ENCODE measurements at places on chromosomes 7 and 10.

GRCh38 chr7:116771640-116772039 is 90.7 kb upstream of the CAPZA2 start:
- no peak for DNase-seq

- no peak for DNase-seq
Observed at GRCh38 chr7:39948375-39948955, 1.6 kb upstream of the CDK13 start.

- DNase-seq = no peak
Observed at GRCh38 chr7:18906901-18907300, 210.5 kb downstream of the TWIST1 start.

DNA sequence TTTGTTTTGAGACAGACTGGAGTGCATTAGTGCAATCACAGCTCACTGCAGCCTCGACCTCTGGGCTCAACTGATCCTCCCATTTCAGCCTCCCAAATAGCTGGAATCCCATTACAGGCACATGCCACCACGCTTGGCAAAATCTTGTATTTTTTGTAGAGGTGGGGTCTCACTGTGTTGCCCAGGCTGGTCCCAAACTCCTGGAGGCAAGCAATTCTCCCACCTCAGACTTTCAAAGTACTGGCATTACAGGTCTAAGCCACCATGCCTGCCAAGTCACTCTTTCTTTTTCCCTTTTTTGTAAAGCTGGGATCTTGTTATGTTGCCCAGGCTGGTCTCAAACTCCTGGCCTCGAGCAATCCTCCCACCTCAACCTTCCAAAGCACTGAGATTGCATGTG is 8.3 kb upstream of the NPC1L1 start:
- DNase-seq = no peak

- DNase-seq = no peak
Observed at GRCh38 chr10:241451-241850, 106.2 kb downstream of the ZMYND11 start.

GRCh38 chr7:93409324-93409723 is 165.2 kb downstream of the CALCR start:
- no peak for DNase-seq

DNA sequence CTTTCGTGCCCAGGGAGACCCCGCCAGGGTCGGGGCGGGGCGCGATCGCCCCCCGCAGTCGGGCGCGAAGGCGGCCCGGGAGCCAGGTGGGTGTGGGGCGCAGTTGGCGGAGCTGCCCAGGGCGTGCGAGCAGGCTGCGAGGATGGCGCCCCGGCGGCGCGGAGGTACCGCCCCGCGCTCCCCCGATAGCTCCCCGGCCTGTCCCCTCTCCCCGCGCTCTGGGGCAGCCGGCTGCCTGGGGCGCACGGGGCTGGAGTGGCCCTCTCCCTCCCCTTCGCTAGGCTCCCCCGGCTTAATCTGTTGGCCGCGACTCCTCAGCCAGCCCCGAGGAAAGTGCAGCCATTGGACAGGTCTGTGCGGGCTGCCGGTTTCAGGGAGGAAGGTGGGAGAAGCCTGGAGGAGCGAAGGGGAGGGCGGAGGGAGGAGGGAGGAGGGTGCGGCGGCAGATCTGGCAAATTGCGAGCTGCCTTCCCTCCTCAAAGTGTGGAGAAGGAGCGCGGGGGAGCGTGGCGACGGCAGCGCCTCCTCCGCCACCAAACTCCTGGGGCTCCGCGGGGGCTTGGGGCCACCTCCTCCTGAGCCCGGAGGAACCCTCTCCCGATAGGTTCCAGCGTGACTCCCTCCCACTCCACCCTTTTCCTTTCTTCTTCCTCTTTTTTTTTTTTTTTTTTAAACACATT is 361 bp upstream of the PLXDC2 start:
- DNase-seq = no peak

DNA sequence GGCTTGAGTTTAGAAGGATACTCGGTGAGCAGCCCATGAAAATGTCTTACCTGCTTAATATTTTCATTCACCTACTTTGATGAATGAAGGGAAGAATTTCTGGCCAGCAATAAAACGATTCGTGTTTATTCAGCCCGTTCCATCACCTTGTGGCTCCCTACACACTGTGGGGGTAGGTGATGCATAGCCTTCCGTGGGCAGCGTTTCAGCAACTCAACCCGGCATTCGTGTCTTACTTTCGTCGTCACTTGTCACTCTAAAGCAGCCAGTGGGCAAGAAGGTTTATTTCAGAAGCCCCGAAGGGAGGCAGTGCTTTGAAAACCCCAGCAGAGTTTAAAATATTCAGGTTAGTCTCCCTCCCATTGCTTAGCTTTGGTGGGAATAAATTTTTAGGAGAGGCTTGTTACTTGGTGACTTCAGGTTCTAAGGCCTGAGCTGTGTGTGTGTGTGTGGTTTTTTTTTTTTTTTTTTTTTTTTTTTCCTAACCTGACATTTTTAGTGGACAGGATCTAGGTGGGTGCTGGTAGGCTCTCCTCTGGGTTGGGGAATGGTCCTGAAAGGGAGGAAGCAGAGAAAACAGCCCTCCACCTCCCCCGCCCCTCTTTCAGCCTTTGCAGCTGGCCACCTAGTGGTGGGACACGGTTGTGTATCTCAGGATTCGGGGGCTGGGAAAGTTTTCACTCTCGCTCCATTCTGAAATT is 1.8 kb downstream of the GRK5 start:
- DNase-seq = peak; percentile 53

DNA sequence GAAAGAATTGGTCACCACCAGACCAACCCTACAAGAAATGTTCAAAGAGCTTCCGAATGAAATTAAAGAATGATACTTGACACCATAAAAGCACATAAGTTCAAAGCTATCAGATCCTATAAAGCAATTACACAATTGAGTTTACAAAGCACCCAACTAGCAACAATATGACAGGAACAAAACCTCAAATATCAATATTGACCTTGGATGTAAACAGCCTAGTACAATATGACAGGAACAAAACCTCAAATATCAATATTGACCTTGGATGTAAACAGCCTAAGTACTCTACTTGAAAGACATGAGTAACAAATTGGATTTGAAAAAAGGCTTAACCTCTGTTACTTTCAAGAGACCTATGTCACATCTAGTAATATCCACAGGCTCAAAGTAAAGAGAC is 1201.4 kb downstream of the XPNPEP1 start:
- no peak for DNase-seq

DNA sequence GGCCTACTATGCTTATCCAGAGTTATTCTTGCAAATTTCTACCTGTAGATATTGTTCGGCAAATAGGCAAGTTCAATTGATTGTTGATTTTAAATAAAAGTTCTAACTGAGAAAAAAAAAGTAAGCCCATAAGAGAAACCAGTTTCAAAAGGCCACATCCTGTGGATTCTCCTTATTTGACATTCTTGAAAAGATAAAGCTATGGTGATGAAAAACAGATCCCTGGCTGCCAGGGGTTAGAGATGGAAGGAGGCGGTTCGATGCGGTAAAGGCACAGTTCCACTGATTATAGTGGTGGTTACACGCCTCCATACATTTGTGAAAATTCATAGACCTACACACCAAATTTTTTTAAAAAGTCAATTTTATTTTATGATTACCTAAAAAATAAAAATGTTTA is 347.8 kb downstream of the KCNMA1 start:
- no peak for DNase-seq

DNA sequence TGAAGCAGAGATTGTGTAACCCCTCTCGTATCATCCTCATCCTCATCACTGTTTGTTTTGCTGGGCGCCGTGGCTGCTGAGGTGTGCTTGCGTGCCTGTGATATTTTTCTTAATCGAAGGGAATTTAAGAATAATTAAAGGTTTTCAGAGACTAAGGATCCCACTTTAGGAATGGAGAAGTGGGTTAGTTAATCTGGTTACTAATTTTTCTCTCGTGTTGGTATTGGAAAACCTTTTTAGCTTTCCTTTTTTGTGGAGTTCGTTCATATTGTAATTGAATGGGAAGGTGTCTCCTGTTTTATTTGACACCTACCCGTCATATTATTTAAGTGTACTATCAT is 1.3 kb downstream of the UBN2 start:
- no peak for DNase-seq

DNA sequence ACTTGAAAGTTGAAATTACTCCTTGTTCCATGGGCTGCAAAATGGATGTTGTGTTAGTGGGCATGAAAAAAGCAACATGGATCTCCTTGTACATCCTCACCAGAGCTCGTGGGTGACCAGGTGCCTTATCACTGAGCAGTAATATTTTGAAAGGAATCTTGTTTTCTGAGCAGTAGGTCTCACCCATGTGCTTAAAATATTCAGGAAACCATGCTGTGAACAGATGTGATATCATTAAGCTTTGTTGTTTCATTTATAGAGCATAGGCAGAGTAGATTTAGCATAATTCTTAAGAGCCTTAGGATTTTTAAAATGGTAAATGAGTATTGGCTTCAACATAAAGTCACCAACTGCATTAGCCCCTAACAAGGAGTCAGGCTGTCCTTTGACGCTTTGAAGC is 316.6 kb downstream of the TYW1 start:
- DNase-seq = no peak

DNA sequence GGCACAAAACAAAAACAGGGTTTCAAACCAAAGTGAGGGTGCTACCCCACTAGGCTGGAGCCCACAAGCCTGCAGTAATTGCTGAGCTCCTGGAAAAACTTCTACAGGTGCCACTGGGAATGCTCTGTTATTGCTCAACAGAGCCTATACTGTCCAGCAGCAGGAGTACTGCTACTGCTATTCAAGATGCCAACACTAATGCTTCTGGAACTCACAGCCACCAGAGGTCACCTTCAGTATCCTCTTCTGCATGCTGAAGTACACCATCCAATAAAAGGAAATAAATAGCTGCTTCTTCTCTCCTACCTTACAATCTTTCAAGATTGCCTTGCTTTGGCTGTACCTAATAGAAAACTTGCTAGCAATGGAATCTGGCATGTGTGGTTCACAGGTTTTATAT is 222.0 kb downstream of the LRRN3 start:
- no peak for DNase-seq

GRCh38 chr10:117549100-117549585 is 6.6 kb downstream of the EMX2 start:
- no peak for DNase-seq

DNA sequence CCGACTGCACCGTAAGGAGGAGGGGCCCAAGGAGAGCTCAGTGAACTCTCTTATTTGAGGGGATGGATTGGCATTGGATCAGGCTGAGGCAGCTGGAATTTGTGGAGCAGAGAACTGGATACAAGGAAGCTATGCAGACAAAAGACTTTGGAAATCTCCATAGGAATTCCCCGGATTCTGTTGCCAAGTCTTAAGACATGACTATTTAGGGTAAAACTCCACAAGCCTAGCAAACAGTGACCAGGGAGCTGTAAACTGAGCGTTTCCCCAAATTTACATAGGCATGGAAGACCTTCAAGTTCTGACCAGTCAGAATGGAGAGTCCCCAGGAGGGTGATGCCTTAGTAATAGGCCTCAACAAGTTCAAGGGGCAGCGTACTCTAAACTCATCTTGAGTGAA is 82.5 kb upstream of the PCBD1 start:
- no peak for DNase-seq

GRCh38 chr7:39560408-39560807 is 5.8 kb upstream of the YAE1 start:
- DNase-seq = no peak

DNA sequence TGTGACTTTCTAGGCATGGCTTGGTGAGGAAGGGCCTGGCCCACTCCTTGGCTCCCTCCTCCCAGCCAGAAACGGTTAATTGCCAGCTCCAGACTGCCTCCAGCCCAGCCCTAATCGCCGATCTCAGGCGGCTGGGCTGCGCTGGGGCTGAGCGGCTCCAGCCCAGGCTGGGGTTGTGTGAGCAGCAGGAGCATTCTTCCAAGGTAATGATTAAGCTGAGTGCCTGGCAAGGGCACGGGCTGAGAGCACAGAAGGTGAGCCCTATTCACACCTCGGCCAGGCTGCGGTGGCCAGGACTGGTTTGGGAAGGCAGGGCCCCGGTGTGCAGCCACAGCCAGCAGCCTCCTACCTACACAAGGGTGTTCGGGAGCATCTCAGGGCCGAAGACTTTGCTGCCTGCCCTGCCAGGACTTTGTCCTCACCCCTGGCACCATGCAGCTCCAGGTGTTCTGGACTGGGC is at the start of gene TMEM72:
Gene TMEM72 (plus strand): TSS at position 257 of the 460 bp plus-strand sequence. CDS start 176 bp downstream, at position 433.
- no peak for DNase-seq

DNA sequence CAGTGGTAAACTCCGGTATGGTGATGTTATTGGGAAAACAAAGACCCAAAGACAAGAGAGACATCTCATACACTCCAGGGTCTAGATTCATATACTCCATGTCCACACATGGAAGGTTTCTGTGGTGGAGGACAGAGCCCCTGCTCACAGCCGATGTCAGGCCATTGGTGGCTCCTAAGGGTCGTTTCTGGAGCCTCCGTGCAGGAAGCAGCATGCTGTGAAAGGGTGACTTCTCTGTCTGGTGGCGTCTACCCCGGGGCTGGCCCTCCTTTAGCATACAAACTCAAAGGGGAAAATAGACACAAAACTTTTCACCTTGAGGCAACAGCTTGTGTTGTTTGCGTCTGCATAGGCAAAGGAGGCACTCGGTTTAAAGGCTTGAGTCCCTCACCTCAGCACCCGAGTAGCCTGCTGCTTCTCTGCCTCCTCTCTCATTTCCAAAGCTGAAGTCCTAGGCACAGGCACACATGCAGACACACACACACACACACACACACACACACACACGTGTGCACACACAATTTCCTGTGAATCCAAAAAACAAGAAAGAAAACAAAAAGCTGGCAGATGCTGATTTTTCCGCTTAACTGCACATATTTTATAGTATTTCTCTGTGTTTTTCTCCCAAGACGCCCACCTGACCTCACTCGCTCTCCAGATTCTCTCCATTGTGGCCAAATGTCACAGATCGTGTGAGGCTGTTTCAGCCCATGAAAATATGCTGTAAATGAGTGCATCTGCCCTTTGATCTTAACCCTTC is 601.4 kb upstream of the MGMT start:
- no peak for DNase-seq

- DNase-seq = no peak
Observed at GRCh38 chr7:149310113-149310836, 48.3 kb downstream of the ZNF783 start.

DNA sequence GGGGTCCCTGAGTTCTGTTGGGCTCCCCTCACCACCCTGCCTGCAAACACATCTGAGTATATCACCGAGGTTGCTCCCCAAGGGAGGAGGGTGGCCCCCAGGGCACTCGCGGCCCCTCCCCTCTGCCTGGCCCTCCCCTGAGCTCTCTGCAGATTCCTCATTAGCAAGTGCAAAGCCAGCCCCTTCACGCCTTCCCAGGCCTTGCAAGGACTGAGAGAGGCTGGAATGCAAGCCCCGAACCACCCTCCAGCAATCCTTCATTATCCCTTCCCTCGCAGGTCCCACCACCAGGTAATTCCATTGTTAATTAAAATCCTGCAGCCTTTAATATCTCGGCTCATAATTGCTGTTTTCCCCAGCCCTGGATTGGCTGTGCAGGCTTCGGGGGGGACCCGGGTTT is 35.3 kb upstream of the MYL10 start:
- no peak for DNase-seq

Measured in stimulated activated naive B cell treated with anti-CD40 and anti-IgM and Interleukin-4, amounts not matched to agents 10 μg/mL and 1 μg/mL and 100 μg/mL, for 72 hours (primary cell).